ENCODE measurements at places on chromosomes 11 and 22. TPM values are rescaled to one million over a fixed set of nuclear protein-coding genes. Genes with fewer than 3 reads are reported as not detected.

Gene SLC15A3
- 5.3 TPM for total RNA-seq

GRCh38 chr11:122159173-122159721 is 43.2 kb upstream of the BLID start:
- no peak for DNase-seq

GRCh38 chr22:28015676-28016601 is 96.9 kb upstream of the PITPNB start:
- no peak for DNase-seq

DNA sequence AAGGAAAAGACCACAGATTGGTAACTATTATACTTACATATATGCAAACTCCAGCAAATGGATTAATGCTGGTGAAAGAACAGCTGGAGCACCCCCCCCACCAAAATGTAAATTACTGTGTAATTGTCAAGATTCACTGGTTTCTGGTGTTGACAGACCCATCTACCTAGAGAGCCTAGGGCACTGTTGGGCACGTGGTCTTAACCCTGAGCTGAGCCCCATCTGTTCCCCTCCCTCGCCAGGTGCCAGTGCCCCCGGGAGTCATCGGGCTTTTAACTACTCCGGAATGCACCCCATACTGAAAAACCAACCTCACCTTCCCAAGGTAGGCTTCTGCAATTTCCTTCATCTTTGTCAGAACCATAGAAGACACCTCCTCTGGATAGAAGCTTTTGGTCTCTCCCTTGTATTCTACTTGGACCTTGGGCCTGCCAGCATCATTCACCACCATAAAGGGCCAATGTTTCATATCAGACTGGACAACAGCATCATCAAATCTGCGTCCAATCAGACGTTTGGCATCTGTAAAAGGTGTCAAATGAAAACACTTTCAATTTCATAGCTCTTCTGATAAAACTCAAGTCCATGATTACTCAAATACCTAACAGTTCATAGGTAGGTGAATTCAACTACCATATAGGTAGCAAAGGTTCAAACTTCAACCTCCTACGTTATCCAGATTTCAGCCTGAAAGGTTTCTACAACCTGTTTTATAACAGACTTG is 1.5 kb downstream of the HSPA8 start:
- DNase-seq: no peak

GRCh38 chr11:9516113-9516512 is 55.3 kb downstream of the ZNF143 start:
- no peak for DNase-seq

DNA sequence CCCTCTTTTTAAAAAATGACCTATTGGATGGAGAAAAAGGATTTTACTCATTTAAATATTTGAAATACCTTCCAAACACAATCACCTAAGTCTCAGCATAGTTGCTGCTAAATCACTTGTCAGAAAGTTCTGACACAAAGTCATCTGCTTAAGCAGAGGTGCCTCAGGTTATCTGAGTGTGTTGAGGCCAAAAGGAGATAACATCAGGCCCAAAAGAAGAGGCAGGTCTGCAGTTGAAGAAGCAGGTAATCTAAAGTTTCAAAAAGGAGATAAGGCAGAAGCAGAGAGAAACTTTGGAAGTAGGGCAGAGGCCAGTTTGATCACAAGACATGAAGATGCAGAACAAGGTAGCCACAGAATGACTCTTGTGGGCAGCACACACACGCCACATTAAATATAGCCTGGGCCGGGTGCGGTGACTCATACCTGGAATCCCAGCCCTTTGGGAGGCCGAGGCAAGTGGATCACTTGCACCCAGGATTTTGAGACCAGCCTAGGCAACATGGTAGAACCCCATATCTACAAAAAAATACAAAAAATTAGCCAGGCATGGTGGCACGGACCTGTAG is 175.7 kb upstream of the API5 start:
- DNase-seq: no peak

Gene CARD18
- total RNA-seq: not detected

Gene TMEM218
- 17.1 TPM for total RNA-seq

DNA sequence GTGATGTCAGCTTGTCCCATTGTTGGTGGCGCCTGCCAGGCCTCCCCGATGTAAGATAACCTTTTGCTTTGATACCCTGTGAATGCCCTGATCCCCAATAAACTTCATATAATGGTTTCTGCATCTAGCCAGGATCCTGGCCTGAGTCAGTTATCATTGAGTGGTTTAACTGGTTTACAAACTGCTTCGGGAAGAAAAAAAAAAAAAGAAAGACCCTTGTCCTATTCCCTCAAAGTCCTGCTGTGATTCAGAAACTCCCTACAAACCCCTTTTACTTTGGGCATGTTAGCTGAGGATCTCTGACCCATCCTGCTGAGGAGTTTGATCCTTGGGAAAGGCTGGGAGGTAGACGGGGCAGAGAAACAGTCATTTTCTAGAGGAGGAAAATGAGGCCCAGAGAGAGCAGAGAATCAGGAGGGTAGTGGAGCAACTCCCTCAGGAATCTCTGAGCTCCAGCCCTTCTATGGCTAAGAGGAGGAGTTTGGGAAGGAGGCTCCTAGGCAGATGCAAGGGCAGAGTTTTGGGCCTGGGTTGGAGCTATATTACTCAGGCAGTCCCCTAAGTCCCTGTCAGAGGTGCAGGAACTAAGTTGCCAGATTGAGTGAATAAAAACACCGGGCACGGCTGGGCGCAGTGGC is 5.4 kb upstream of the CYB5R3 start:
- DNase-seq: no peak

- DNase-seq: no peak
These were observed 5.0 kb upstream of the SH3BP1 start for GRCh38 chr22:37634417-37634924.

DNA sequence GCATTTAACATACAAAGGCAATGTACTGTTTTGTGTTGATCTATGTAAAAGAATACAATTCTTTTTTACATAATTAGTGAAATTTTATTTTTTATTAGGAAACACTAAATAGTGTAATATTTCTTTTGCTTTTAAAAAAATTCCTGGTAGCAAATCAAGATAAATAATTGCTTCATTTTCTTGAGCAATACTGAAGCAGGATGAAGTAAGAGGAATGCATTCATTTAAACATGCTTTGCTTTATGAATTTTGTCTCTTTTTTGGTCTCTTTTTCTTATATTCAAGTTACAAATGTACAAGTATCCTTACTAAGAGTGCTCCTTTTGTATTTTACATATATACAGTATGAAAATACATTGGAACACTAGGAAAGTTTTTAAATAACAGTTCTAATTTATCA is 144.4 kb upstream of the TEAD1 start:
- no peak for DNase-seq

Gene FGF19
- total RNA-seq: not detected

Measured in dermis microvascular lymphatic vessel endothelial cell (primary cell).